ENCODE measurements at places on chromosomes 6 and 20.

DNA sequence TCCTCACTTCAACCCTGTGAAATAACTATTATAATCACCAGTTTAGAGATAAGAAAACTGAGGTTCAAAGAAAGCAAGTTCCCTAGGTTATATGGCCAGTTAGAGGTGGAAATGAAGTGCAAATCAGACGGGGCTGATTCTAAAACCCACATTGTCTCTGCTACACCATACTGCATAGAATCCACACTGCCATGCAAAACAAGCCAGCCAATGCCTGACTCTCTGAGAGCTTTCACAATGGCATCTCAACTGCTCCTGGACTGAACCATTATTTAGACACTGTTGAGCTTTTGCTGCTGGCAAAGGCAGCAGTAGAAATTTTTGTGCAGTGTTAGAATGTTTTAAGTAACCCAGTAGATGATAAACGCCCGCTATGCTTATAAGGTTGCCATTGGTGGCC, 195.2 kb upstream of the CNR1 start:
- DNase-seq, result no peak

- DNase-seq, result no peak
These were observed 168.2 kb downstream of the SAMD5 start for GRCh38 chr6:147676495-147677199.

DNA sequence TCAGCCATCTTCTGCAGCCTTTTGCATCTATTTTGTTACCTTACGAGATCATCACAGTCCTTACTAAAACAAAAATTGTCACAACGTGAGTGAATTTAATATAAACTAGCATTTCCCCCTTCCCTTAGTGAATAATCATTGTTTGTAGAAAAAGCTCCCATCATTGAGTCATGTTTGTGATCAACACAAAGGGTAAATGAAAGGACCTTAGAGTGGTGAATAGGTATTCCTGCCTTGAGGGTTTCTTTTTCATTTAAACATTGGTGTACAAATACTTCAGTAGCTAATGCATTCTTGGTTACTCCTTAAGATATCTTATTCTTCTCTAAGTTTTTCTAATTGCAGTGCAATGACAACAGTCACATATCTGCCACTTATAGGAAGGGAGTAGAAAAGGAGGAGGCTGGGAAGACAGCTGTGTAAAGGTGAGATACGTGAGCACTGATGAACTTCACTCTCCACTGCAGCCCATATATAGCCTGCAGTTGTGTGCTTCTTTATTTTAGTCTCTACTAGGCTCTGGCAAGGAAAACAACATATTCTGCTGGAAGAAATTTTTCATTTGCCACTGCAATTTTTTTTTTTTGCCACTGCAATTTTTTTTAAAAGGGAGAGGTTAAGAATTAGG, 27.8 kb downstream of the ADGRG6 start:
- DNase-seq, result no peak

GRCh38 chr20:59603781-59604541, at the start of gene PHACTR3:
TSS of gene PHACTR3 (plus strand) at chr20:59604540. CDS start at chr20:59605015, 475 bp downstream.
- DNase-seq, result no peak

DNA sequence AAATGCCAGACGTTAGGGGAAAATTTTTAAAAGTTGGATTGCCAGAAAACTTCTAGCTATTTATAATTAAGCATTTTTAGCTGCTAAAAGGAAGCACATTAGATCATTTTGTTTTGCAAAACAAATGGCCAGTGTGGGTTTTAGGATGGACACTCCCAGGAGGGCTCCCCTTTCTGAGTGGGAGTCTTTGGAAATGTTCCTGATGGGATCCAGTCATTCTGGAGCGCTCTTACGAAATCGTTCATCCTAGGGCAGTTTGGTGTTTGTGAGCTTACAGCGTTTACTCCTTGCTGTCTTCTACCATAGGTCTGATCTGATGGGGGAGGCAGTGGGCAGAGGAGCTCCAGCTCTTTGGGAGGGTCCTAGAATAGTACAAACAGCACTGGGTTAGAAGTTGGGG, 14.7 kb downstream of the GNAS start:
- no peak for DNase-seq

DNA sequence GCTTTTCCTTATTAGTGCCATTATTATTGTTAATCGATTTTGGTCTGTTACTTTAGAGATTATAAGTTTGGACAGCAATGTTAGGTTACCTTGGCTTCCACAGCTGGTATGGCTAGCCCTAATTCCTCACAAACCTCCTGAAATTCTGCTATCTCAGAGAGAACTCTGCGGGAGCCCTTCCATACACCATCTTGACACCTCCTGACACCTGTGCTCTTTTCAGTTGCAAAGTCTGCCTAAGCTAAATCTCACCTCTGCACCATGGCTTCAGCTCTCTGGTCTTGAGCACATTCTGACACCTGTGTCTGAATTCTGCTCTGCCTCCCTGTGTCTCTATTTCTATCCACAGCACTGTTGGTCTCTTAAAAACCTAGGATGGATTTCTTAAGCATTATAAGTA, 106.5 kb downstream of the DCDC2 start:
- no peak for DNase-seq

GRCh38 chr6:41100871-41101287, 28.1 kb downstream of the NFYA start:
- DNase-seq, result no peak

- DNase-seq, result no peak
These were observed 2.4 kb downstream of the PHACTR2 start for GRCh38 chr6:143680141-143680540.

GRCh38 chr6:155486721-155487294, 31.2 kb upstream of the NOX3 start:
- DNase-seq, result no peak

GRCh38 chr6:22231616-22232015, 65.2 kb downstream of the PRL start:
- DNase-seq, result no peak

- DNase-seq, result no peak
These were observed 63.8 kb downstream of the MBOAT1 start for GRCh38 chr6:20148433-20148832.

DNA sequence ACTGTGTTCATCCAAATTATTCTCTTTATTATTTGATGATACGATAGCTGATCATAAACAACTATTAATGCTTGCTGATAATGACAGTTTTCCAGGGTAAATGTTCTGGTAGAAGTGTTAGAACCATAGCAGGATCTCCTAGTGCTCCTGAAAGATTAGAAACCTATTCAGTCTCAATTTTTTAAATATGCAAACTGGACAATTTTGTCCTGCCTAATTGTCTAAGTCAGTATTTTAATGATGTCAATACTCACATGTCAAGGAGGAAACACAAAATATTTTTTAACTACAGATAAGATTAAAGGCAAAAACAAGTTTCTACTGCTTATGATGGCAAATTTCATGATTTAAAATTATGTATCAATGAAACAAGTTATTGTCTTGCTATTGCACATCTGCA, 233.9 kb downstream of the RFPL4B start:
- no peak for DNase-seq

DNA sequence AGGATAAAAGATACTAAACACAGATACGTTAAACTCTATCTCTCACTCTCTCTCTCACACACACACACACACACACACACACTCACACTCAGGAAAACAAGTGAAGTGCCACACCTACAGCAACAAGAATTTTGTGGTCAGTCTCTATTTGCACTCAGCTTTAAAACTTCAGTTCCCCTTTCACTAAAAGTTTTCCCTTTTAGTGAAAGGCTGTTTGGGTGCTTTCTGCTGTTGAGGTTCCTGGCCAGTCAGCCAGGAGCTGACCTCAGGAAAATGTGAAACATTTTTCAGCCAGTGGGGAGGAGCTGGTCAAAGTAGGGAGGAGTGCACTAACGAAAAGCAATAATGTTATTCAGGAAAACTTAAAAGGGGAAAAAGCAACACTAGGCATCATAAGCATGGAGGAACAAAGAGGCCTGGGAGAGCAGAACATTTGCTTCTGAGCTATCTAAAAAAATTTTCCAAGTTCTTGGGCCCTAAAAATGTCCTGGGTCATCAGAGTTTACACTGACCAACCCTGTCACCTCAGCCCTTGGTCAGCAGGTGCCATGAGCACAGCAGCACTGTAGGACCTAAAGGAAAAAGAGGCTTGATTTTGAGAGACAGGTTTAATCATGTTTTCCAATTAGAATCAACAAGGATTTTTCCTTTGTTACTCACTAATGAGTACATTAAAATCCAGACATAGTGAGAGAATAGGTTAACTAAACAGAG, 30.7 kb upstream of the NT5E start:
- no peak for DNase-seq

GRCh38 chr6:2857580-2858337, 16.1 kb upstream of the SERPINB1 start:
- peak; percentile 87 for DNase-seq

DNA sequence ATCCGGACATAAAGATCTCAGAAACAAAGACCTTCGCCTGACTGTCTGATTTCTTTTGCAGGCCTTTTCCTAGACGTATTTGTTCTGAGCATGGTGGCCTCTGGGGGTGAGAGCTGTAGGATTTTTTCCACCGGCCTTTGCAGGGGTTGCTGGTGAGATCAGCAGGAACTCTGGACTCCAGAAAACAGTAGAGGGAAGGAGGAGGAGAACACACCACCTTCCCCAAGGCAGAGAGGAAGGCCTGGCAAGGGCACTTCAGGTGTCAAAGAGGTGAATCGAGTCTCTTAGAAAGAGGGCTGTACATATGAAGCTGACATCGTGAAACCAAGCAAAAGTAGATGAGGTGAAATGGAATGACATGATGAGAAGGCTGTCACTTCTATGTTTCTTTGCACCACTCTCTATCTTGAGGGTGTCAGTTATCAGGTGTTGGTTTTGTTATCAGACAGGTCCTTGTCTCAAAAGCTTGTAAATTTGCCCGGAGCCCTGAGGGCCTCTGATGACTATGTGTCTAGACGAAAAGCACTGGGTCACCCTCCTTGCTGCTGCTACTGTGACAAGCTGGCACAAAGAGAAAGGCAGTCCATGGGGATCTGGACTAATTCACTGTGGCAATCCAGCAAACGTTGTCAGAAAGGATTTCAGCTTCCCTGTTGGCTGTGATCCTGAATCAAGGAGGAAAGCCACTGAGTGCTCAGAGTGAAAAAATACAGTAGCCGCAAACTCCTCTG, 91.3 kb upstream of the MAP3K7 start:
- no peak for DNase-seq

- peak; percentile 73 for DNase-seq
These were observed 5.5 kb downstream of the ELMO2 start for GRCh38 chr20:46400828-46401477.

DNA sequence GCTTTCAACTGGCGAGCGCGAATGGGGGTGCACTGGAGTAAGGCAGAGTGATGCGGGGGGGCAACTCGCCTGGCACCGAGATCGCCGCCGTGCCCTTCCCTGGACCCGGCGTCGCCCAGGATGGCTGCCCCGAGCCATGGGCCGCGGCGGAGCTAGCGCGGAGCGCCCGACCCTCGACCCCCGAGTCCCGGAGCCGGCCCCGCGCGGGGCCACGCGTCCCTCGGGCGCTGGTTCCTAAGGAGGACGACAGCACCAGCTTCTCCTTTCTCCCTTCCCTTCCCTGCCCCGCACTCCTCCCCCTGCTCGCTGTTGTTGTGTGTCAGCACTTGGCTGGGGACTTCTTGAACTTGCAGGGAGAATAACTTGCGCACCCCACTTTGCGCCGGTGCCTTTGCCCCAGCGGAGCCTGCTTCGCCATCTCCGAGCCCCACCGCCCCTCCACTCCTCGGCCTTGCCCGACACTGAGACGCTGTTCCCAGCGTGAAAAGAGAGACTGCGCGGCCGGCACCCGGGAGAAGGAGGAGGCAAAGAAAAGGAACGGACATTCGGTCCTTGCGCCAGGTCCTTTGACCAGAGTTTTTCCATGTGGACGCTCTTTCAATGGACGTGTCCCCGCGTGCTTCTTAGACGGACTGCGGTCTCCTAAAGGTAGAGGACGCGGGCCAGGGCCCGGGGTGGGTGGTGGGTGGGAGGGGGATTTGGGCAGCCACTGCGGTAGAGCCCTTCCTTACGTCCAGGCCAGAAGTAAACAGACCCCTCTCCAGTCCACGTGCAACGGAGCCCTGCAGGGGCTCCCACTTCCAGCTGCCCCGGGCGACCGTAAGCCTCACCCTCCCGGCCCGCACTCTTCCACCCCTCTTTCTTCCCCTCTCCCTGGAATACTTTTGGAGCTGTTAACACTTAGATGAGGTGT, 998 bp downstream of the BMP2 start:
- no peak for DNase-seq

GRCh38 chr6:125001684-125002405, 39.6 kb downstream of the RNF217 start:
- no peak for DNase-seq

DNA sequence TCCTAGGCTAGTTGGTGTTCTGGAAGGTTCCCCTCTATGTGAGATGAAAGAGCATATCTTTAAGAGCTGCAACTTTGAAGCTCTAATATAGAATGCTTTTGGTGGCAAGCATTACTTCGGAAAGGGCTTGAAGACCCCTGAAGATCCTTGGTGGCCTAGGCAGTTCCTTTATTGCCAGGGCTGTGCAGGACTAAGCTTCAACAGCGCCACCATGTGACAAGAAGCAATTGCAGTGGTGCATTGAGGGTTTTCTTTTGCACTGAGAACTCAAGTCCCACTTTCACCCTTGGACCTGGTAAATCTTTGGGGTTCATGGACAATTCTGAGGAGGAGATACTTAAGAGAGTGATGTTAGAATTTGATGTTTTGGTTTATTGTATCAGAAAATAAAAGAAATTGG, 237.4 kb upstream of the GMDS start:
- DNase-seq, result no peak

GRCh38 chr6:163392533-163392932, 22.0 kb upstream of the QKI start:
- no peak for DNase-seq

DNA sequence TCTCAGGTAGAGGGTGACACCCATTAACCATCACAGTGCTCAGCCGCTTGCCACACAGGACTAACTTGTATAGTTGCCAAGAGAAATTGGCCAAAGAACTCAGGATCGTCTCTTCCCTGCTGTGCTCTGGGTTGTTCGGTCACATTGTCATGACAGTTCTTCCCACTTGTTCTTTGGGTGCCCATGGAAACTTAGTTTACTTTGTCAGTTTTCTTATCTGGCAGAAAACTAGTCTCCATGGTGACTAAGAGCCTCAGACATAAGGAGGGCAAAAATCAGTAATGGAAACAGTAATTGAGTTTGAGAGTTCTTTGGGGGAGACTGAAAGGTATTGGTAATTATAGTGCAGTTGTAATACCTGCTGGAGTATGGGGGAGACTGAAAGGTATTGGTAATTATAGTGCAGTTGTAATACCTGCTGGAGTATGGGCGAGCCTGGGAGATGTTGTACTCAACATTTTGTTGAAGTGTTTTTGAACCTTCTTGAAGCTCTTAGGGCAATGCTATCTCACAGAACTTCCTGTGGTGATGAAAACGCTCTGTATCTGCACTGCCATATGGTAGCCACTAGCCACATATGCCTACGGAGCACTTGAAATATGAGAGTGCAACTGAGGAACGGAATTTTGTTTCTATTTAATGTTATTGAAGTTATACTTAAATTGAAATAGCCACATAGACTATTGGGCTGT, 95.2 kb upstream of the HDGFL1 start:
- DNase-seq, result no peak

DNA sequence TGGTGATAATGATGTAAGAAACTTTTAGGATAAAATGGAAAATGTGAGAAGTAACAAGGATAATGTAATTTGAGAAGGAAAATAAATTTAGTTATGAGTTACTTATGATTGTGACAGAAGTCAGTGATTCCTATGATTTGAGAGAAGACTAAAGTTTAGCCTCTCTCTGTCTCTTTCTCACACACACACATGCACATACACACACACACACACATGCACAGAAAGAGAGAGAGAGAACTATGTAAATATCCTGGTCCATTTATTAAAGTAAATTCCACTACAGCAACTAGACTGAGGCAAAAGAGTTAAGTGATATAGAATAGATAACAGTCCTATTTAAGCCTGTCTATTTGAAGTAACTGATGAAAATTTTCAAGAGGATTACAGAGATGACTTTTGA, 375.2 kb downstream of the CD109 start:
- DNase-seq, result no peak

GRCh38 chr6:169240125-169240524, 13.5 kb downstream of the THBS2 start:
- no peak for DNase-seq

Measured in activated CD4-positive, alpha-beta T cell treated with anti-CD3 and anti-CD28 coated beads, Interleukin-2, Interleukin-4, amounts not matched to agents 100 ng/mL and 50 ng/mL, durations not matched to agents 16 hours and 8 hours (primary cell).